ENCODE measurements at places on chromosomes 11 and 22.

DNA sequence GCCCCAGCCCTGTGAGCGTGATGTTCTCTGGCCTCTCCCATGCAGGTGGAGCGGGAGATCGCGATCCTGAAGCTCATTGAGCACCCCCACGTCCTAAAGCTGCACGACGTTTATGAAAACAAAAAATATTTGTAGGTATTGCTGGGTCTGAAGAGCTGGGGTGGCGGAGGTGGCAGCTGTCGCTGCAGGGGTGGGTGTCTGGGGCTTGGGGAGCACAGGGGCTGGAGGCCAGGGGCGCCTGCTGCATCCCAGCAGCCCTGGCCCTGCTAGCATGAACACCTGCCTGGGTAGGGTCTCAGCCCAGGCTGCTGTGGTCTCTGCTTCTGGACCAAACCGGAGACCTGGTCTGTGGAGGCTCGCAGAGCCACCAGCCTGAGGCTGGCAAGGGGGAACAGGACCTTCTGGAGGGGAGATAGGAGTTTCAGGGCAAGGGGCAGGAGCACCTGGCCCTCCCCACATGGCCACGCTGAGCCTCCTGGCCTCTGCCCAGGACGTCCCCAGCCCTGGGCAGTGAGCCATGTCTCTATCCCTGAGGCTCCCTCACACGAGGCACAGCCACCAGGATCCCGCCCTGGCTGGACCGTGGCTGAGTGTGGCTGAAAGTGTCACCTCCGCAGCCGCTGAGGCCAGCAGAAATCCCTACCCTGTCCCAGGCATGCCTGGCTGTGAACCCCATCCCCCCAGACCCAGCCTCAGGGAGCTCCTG lies 48.2 kb downstream of the MOB2 start:
- DNase-seq = no peak

GRCh38 chr11:107157809-107158187 lies 139.5 kb upstream of the GUCY1A2 start:
- DNase-seq = no peak

- no peak for DNase-seq
Measured at GRCh38 chr11:87405356-87405755, 367.6 kb downstream of the TMEM135 start.

GRCh38 chr11:65478388-65479183 lies 20.3 kb upstream of the MALAT1 start:
- no peak for DNase-seq

DNA sequence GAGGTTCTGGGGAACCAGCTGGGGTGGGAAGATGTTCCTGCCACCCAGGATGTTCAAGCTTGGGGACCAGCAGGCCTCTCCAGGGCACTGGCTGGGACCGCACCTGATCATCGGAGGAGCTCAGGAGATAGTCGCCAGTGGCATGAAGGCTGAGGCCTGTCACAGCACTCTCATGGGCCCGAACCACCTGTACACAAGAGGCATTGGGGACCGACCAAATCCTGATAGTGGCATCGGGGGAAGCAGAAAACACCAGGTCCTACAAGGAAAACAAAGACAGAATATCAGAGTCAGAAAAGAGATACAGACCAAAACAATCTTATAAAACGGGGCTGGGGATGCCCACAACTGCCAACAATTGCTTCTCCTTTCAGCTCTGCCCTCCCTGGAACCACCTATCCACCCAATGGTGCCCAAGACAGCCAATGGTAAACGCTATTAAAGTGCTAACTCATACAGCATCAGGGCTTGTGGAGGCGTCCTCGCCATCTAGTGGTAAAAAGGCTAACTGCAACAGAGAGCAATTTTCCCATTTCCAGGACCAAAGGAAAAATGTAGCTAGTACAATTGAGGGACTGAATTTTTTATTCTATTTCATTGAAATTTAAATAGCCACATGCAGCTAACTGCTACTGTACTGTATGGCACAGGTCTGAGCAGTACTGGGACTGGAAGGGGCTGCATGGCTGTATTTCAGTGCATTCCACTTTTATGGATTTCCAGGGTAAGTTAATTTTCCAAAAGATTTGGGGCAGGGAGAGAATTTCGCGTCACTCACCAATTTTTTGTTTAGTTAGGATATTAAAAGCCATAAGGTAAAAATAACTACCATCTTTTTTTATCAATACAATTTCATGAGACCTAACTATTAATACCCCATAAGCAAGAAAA lies 7.1 kb downstream of the PRPF19 start:
- peak; percentile 38 for DNase-seq

DNA sequence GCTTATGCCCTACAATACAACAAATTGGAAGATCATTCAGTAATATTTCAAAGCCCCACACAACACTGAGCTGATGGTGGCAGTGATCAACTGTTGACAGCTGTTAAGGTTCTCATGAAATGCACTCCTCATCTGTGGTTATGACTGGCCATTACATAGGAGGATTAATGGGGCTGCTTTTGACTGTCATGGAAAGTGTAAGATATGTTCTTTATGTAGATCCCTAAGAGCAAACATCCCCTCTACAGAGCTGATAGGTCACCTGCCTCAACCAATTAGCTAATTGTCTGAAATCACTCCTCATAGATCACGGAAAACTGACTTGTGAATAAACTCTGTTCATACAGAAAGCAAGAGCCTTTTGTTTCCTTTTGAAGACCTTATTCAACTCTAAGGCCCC lies 78.1 kb downstream of the GAB2 start:
- DNase-seq = no peak

DNA sequence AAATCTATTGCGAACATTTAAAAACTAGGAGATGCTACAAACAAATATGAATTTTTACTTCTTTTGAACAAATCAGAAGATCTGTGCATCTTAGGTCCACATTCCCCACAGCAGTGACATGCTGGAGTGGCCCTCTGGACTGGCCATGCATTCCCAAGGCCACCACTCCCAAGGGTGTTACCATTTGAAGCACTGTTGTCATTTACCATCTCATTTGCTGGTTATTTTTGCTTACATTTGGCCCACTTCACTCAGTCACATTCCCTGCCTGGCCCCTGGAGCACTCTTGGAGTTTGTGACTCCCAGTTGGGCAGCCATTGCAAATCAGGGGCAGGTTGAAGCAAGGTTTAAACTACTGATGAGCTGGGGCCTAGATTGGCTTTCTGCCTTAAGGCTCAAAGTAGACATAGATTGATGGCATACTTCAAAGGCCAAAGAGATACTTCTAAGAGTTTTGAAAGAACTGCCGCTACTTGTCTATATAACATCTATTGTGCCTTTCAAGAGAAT lies 8.5 kb upstream of the ZNRF3 start:
- DNase-seq = no peak

DNA sequence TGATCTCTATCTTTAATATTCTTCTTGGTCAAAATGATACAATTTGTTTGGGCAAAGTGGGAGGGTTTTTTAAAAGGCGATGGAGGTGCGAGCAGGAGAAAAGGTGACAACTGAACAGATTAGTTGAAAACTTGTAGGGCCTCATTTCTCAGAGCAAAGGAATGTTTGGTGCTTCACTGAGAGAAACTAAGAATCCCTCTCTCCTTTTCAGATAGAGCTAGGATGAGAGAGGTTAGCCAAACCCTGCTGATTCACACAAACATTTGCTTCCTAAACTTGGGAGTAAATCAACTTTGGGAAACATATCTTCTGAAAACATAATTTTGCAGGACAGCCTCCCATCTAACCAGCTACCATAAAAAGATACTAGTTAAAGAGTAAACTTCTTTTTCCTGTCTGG lies 57.0 kb downstream of the PHF21A start:
- no peak for DNase-seq

GRCh38 chr11:73200256-73200655 lies 17.8 kb upstream of the P2RY2 start:
- peak; percentile 25 for DNase-seq

- DNase-seq = no peak
Measured at GRCh38 chr11:133997554-133997953, 40.8 kb upstream of the IGSF9B start.

DNA sequence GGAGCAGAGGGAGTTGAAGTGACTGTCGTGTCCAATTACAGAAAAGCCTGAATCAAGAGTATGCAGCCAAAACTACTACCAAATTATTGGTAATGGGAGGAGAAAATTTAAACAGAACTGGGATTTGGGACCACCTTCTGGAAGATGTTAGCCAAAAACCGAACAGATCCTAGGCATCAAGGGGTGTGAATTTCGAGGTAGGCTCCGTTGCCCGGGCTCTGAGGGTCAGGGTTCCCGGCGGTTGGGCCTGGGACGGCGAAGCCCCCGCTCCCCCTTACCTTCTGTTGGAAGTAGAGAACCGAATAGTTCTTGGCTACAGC lies 313 bp downstream of the PRCP start:
- DNase-seq = no peak

DNA sequence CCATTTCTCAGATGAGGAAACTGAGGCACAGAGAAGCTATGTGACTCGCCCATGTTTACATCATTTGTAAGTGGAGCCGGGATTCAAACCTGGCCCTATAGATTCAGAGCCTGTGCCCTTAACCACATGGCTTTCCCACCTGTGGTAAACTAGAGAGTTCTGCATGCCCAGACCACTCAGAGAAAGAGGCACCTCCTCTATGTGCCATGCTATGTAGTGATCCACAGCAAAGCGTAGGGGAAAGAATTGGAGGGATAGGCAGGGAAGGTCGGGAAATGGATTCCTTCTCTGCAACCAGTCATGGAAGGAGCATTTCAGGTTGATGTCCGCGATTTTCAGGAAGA lies 15.4 kb upstream of the POU2AF2 start:
- no peak for DNase-seq

DNA sequence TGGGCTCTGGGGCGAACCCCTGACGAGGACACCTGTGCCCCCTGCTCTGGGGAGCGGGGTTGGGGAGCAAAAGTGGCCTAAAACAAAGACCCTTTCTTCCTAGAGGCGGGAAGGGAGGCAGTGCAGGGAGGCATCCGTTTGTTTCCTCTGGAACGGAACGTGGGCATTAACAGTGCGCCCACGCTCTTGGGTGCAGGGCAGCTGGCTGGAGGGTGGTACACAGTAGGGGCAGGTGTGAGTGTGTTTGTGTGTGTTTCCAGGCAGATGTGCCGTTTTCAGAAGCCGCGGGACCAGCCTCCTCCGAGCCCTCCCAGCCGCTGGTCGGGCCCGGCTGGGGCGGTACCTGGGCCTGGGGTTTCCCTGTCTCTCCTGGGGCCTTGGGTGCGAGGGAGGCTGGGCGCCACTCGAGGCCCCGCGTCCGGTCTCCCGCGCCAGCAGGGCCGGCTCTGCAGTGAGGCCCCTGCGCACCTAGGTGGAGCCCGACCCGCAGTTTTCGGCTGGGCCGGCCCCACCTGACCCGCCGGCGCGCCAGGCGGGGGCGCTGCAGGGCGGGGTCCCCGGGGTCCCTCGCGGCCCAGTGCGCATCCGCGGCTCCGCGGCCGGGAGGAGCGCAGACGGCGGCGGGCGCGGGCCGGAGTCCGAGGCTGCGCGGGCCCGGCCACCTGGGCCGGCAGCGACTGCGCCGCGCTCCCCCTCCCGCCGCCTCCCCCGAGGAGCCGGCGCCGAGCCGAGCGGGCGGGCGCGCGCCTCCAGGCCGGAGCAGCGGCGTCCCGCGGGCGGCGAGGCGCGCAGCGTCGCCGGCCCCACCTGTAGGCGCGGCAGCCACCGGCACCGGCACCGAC lies 1252.7 kb downstream of the BRD1 start:
- DNase-seq = peak; percentile 79

GRCh38 chr11:108819957-108820356 lies 155.1 kb downstream of the DDX10 start:
- DNase-seq = no peak

- no peak for DNase-seq
Measured at GRCh38 chr11:112222303-112222702, 3.9 kb upstream of the PTS start.

DNA sequence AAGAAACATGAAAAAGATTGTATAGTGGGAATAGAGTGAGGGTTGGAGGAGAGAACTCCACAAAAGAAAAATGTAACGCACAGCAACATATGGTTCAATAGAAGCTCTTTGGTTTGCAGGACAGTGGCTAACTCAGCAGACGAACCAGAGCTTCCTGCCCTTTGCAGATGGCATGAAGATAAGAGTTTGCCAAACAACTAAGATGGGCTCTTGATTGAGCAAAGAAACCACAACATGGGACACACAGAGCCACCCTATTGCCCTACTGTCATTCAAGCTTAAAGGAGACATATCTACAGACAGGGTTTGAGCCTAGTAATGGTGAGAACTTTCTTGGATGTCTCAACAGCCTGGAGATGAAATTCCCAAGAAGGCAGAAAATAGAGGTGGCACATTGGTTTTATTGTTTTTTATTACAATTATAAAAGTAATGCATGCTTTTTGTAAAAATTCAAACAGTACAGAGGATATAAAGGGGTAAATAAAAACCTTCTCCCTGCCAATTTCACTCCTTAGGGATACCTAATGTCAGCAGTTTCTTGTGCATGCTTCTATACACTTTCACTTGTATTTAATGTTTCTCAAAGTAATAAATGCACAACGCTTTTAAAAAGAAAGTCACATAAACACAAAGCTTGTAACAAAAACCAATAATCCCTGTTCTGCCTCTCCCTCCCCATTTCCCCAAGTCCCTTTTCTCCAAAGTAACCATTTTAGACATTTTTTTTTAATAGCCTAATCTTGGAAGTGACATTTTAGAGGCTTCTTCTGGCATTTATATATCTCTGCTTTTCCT lies 63.7 kb downstream of the COPB1 start:
- no peak for DNase-seq

DNA sequence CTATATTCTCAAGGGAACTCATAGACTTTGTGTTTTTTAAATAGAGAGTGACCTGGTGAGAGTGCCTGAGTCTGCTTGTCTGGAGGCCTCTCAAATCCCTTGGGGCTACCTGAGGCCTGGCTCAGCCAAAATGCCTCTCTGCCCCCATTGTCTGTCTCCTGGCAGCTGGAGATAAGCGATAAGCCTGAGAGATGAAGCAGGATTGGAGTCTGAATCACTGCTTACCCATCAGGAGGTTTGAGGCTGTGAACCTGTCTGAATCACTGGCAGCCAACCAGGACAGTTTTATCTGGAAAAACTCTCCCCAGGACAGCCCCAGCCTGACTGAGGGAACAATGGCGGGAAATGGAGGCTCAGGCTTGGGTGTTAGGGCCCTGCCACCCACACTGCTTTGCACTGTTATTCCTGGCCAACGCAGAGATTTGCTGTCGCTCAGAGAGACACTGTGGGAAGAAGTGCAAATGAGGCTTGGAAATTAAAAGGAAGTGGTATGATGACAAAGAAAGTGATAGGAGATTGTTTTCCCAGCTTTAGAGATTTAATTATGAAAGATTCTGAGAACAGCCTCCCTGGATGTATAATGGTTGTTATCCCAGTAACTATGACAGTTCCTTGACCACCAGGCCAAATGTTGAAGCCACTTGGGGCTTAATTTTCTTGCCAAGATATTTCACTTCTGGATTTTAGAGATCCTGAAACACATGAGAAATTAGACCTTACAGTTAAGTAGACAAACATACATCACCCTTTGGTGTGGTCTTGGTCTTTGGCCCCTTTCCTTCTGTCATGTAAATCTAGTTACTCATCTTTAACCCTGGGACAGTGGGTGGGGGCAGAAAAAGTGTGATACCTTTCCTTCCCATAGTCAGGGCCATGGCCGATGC lies 102.1 kb downstream of the RASSF10 start:
- no peak for DNase-seq

Measured in WTC11 (cell line).